ENCODE measurements at places on chromosomes 1 and 21. TPM values are rescaled to one million over a fixed set of nuclear protein-coding genes. Genes with fewer than 3 reads are reported as not detected.

DNA sequence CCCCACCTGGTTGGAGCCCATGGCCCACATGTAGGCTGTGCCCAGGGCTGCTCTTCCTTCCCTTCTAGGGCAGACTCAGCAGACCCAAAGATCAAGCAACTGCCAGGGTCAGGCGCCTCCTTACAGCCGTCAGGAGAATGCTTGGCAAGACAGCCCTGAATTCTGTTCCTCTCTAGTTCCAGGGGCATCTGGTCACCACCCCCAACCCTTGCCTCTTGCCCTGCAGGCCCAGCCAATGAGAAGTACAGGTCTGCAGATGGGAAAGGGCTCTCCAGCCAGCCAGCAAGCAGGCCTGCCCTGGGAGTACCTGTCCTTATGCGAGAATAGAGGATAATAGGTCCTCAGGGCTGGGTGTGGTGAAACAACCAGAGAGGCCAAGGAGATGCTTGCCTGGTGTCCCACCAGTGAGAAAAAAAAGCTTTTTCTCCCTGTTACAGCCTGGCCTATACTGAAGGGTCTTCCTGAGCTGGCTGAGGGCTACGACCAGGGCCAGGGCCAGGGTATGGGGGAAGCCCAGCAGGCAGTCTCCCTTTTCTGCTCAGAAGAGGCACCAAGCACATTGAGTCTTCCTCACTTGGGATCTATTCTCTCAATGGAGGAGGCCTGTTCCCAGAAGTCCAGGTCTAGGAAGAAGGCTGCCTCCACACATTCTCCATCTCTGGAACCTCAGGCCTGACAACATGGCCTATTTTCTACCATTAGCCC lies 31.4 kb downstream of the NAV1 start:
- DNase-seq = no peak

GRCh38 chr1:150720703-150721102 lies at the start of gene HORMAD1:
Gene HORMAD1, minus strand, starts transcription at chr1:150720895. Its CDS starts 1,390 bp downstream, at chr1:150719505.
- no peak for DNase-seq

DNA sequence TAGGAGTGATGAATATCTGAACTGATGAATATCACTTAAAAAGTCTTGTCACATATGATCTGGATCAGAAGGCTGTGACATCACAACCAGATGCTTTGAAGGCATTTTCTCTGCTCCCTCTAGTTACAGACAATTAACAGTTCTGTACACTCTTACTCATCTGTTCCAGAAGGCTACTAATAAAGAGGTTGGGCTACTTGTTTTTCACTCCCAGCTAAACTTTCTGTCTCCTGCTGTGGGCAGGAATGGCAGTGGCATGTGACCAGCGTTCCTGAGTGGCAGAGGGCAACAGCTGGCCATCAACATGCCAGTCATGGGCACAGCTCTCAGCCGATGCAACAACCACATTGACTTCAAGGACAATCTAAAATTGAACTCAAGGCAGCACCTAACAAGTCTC lies 66.7 kb downstream of the SLC45A1 start:
- DNase-seq = no peak

DNA sequence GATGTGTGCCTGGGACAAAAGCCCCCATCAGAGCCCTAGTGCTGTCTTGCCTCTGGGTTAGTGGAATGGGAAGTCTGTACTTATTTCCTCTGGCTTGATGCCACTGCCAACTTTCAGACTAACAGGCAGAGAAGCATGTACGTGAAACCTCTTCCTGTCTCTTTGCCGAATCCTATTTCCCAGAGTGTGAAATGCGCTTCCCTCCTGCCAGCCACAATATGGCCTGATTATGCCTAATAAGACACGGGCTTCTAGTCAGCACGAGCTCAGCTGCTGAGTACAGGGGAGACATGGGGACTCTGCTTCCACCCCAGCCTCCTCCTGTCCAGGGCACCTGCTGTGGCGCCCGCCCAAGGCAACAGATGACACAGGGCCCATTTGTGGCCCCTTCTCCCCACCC lies 111.4 kb downstream of the KCND3 start:
- no peak for DNase-seq

- no peak for DNase-seq
Observed at GRCh38 chr1:220698607-220699016, 8.4 kb downstream of the C1orf115 start.

USH2A gene
- 0.39 TPM for total RNA-seq

GRCh38 chr1:38804062-38804886 lies 55.3 kb downstream of the RRAGC start:
- no peak for DNase-seq

DNA sequence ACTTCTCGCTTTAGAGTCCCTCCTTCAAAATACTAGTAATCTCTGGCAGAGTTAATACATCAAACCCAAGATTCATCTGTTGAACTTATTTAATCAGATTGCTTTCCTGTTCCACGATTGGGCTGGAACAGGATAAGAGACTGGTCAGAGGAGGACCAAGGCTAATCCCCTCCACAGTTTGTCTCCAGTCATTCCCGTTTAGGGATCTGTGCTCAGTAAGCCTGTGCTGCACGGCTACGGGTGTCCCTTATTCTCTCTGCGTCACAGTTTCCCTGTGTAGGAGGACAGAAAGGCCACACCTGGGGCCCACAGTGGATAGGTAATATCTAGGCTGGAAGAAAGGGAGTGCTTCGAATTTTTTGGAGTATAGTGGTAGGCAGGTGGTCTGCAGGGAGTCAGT lies 16.5 kb upstream of the NUAK2 start:
- no peak for DNase-seq

DNA sequence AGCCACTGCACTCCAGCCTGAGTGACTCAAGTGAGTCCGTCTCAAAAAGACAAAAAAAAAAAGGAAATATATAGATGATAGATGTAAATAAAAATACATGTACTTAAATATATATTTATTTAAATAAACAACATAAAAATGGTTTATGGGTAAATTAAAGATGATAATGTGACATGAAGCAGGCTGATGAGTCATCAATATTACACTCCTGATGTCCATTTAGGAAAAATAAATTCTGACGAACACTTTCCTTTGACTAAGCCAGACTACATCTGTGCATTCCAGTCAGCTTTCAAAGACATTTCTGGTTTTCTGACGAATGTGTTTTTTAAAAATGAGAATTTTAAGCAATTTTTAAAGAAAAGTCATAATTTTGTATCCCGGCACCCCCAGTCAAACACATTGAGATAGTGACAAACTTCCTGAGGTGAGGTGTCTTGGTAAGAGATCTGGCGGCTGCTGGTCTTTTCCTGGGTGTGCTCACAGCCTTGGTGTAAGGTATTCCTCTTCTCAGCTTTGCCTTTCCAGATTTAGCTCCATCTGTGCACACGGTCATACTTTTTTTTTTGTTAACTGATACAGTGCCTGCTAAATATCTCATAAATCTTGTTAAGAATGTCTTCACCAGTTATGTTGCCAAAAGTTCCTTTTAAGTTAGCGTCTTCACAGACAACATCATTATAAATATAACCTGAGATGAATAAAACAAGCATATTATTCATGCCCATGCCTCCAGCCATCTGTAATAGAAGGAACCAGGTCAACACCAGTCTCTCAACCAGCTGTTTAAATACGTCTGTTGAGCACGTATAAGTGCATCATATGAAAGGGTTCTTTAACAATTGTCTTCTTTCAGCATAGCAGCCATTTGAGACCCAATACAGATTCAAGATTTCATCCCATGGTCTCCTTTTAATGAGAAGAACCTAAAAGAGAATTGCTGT lies 214.5 kb upstream of the PLD5 start:
- no peak for DNase-seq

SHISA4 gene
- total RNA-seq = 62.3 TPM

DNA sequence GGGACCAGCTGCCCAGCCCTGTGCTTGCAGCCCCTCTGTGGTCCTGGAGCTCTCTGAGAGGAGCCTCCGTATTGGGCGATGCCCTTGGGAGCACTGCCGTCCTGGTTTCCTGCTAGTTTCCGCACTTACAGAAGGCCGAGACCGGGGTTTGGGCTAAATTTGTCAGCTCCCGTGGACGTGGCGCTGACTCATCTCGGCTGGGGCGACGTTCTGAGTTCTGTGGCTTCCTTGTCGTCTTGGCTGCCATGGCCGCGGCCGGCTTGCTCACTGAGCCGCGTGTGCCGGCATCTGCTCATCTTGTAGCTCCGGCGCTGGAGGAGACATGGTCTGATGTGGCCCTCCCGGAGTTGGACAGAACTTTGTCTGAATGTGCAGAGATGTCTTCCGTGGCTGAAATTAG lies 64.9 kb downstream of the PCNT start:
- DNase-seq = no peak

PDZK1 gene
- 10.2 TPM for total RNA-seq

DNA sequence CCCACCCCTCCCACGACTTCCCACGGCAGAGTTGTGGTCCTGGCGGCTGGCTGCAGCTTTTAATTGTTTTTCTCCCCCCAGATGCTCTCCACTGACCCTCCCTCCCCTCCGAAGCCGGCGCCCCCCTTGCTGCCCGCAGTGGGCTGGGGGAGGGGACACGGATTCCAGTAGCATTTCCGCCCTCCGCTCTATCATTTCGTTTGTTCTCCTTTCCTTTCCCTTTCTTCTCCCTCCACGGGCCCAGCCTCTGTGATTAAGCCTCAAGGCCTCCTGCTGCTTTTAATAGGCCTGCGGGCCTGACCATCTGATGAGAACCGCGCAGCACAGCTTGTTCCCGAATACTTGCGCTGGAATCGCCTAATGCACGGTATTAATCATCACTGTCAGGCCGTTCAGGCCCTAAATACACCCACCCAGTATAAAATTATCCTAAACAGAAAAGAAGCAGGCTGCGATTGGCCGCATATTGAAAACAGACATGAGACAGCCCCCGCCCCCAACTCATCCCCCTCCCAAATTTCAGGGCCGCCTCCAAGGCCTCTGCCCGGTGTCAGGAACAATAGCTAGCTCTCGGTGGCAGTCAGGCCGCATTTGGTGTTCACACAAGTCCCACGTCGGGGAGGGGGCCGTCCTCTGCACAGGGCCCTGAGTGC lies 102.0 kb upstream of the ARHGEF16 start:
- no peak for DNase-seq

- peak; percentile 16 for DNase-seq
Observed at GRCh38 chr1:217021400-217021799, 298.2 kb upstream of the ESRRG start.

DNA sequence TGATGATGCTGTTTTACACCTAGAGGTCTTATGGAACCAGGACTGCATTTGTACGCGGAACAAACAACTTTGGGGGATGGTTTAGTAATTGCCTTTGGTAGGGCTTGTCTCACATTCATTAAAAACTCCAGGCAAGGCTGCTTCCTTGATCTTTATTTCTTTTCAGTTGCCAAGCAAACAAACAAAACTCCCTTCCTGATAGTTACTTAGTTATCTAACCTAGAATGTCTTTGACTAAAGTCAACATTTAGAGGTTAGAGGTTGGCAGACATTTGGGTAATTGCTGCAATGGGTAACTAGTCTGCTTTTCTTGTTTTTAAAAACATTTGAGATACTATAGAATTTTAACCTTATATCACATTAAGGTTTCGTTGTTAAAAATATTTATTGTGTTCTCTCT lies 500.9 kb upstream of the PTBP2 start:
- no peak for DNase-seq
